Activated T-cell treated with anti-CD3 and anti-CD28 coated beads, Interleukin-2, amount 50 U/mL, for 72 hours (primary cell): ENCODE measurements at places on chromosomes 11 and 22.
A peak's percentile ranks its signal among the peaks of the same experiment; 100 is the strongest.

DNA sequence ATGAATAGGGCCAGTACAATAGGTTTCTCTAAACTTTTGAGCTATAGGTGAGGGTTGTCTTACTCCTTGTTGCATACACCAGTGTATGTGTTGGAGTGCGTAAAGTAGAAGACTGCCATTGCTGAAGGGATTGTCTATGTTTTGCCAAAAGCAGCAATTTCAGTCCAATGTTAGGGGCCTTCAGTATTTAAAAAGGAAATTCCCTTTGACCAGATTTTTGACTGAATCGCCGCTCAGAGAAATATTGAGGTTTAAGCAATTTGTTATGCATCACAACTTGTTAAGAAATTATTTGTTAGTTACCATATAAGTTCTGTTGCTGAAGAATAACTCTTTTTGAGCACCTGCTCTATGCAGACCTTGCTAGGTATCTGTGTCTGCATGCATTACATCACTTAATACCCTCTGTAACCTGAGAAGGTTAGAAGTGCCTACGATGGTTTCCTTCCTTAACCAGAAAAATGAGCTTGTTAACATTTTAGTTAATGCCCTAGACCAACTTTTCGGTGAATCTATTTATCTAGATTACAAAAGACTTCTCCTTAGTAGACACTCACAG lies 33.9 kb downstream of the MMP20 start:
- no peak for DNase-seq

DNA sequence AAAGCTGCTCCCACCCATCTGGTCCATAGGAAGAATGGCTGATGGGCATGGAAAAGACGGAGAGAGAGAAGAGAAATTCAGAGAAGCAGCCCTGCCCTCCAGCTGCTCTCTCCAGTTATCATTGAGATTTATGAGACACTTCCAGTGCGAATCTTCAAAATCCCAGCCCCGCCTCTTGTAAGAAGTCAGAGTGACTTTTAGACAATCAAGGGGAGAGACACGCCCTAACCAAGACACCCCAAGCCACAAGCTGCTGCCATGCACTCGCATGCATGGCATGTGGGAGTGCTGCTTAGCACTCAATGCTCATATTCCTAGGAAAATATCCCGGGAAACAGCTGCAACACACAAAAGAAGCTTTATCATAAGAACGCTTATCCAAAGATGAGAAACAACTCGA lies 110.6 kb upstream of the BID start:
- no peak for DNase-seq

DNA sequence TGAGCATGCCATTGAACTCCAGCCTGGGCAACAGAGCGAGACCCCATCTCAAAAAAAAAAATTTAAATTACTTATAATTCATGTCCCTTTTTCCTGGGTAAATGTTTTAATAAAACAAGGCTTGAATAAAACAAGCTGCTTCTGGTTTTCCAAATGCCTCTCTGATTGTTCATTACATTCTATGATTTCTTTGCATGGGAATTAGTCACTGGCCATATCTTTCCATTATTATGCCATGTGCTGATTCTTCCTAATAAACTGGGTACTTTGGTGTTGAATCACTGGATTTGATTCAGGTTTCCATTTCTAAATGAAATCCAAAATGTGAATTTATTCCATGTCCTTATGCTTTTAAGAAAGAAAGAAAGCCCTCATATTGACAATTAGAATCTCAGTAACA lies 42.6 kb downstream of the ZNF215 start:
- no peak for DNase-seq

DNA sequence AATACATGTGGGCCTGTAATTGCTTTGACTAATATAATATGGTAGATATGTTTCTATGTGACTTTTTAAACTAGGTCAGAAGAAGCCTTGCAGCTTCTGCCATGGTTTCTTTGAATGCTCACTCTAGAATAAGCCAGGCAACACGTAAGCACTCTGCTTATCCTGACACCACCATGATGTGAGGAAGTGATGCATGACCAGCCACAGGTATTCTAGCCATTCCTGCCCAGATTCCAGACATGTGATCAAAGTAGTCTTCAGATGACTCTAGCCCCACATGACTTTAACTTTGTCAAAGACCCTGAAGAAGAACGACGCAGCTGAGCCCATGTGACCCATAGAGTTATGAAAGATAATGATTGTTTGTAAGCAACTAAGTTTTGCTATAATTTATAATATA lies 276.1 kb upstream of the NCAM1 start:
- no peak for DNase-seq

- no peak for DNase-seq
Measured at GRCh38 chr11:45485070-45485707, 180.2 kb downstream of the CHST1 start.

DNA sequence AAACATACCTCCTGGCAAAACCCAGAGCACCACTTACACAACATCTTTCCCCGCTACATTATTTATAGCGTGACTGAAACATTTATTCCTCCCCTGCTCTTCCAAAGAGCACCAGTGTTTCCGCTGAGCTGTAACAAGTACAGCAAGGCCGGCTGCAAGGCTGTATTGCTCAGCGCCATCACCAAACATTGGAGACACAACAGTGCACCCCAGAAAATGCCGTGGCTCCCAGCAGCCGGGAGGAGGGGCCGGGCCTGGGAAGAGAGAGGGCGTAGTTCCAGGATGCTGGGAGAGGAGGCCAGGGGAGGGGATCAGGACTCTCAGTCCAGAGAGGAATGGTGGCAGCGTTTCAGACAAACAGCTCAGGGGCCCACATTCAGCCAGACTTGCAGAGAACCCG lies 133.2 kb downstream of the DSCAML1 start:
- no peak for DNase-seq

DNA sequence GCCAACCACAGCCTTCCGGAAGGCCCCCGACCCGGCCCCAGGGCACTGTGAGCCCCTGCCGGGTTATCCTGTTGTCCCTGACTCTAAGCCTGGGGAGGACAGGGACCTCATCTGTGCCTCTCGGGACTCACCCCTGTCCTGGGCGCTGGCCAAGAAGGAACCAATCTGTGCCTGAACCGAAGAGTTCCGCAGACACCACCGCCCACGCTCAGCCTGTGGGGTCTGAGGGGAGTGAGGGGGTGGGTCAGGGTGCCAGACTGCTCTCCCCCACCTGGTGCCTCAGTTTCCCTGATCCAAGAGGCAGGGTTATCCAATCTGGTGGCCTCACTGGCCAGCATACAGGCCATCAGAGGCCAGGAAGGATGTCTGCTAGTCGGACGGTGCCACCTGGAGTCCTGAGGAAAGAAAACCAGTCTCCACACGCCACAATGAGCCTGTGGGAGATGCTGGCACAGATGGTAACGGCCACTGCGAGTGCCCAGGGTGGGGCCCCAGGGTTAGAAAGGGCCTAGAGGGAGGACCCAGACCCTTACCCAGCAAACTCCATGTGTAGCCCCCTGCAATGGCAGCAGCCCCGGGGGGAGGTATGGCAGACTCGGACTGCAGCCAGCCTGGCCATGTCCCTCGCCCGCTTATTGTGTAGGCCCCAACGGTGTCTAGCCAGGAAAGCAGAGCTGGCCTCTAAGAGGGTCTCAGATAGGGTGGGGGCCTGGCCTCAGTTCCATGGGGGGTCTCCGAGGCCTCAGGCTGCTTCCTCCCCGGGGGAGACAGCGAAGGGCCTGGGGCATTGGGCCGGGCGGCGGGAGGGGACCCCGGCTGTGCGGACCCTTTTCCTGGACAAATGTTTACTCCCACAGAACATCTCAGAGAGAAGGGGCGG lies 827 bp upstream of the TNNT3 start:
- no peak for DNase-seq

DNA sequence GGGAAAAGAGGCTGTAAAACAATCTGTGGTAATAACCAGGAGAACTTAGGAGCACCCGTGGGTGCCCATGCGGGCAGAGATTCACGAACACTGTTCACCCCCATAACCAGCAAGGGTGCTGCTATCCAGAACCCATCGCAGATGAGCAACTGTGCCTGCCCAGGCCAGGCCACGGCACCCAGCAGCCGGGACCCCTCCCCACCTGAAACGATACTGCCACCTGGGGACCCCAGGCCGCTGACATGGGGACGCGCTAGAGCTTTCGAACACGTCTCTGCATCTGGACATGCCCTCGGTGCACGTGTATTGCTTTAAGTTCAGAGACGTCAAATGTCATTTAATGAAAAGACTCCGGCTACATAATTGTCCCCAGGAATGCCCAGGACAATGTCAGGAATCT lies 14.3 kb upstream of the MUC2 start:
- DNase-seq = no peak

DNA sequence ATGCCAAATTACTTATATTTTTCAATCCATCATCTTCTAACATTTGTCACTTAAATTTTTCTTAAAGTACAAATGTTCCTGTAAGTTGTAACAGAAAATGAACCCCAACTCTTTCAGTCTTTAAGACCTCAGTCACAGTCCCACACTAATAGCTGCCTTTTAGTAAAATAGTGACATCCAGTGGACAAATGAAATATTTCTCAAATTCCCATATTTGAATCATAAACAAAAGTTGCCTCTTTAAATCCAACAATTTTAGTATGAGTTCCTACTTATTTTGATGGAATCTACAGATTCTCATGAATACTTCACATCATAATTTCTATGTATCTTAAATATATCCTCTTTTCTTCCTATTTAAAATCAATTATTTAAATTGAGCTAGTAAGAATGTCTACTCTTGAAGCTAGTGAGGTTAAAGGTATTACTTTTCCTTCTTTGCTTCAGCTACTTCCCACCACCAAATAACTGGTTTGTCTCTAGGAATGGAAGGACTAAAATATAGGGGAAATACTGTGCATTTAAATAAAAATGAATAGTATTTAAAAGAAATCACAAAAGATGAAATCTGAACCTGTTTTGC lies 9.2 kb downstream of the LIN7C start:
- no peak for DNase-seq

DNA sequence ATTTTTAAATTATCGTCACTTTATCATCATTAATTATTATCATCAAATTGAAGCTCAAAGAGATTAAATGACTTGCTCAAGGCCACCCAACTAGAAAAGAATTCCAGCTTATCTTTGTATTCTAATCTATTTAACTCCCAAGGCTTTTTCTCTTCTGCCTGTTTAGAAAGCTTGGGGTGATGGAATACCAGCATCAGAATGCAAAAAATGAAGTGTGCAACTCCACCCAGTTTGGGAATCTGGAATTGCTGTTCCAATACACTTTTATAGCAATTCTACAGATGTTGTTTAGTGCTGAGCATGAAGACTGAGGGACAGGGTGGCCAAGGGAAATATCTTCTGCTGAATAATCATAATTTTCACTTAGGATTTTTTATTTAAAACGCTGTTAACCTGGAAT lies 97.2 kb upstream of the FIBIN start:
- no peak for DNase-seq

DNA sequence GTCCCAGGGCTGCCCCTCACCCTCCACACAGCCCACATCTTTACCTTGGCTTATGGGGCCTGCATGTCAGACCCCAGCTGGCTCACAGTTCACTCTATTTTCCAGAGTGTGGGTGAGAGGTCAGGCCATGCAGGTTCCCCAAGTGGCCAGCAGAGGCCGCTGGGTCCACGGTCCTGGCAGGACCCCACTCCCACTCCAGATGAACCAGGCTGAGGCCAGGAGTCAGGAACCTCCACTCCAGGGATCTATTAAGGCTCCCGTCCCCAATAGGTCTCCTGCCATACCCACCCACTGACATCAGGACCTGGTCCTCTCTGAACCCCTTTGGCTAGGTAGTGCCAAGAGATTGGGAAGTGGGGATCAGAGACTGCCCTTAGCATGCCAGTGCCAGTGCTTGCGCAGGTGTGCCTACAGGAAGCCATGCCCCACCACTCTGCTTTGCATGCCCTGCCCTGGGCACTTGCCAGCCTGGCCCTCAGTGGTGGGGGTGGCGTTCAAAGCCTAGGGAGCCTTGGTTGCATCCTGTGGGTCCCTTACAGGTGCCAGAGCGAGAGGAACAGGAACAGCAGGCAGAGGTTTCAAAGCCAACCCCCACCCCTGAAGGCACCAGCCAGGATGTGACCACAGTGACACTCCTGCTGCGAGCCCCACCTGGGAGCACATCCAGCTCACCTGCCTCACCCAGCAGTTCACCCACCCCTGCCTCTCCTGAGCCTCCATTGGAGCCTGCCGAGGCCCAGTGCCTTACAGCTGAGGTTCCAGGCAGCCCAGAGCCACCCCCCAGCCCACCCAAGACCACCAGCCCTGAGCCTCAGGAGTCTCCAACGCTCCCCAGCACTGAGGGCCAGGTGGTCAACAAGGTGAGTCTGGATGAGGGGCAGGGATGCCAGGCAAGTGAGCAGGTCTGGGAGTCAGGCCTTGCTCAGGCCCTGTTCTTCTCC lies 8.3 kb downstream of the SMTN start:
- DNase-seq = peak; percentile 43

GRCh38 chr11:57353446-57353845 lies 15.3 kb downstream of the P2RX3 start:
- no peak for DNase-seq

DNA sequence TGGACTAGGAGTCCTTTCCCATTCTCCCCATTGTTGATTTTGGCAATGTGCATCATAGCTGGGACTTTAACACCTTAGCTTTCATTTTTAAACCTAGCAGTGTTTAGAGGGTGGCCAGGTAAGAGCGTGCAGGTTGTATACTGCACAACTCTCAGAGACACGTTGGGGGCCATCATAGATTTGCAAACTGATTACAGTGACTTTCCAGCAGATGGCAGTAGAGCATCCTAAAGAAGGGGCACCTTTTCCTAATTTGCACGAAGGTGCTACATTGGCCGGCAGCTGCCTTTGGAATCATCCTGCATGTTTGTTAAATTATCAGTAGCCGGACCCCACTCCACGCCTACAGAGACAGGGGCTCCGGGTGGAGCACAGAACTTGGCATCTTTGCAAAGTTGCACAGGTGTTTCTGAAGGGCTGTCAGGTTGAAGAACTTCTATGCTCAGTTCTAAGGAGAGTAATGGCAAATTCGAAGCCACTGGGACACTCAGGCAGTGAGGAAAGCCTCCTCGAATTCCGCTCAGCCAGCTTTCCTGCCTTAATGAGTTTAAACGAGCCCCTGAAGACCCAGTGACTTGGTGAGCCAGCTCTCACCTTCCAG lies 7.7 kb downstream of the LHFPL7 start:
- peak; percentile 41 for DNase-seq

DNA sequence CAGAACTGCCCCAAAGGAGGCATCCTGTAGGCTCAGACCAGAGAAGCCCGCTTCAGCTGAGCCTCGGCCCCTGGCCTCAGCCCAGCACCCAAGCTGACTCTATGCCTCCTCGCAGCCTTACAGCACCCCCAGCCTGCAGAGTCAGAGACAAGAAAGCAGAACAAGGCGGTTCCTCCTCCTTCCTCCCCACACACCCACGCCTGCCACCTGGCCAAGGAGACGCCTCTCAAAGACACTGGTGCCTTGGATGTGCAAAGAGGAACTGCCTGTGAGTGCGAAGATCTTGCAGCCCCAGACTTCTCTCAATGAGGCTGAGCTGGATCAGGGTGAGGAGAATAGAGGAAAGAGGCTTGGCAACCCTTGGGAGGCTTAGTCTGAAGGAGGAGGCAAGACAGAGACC lies 60.2 kb downstream of the PDE2A start:
- no peak for DNase-seq

DNA sequence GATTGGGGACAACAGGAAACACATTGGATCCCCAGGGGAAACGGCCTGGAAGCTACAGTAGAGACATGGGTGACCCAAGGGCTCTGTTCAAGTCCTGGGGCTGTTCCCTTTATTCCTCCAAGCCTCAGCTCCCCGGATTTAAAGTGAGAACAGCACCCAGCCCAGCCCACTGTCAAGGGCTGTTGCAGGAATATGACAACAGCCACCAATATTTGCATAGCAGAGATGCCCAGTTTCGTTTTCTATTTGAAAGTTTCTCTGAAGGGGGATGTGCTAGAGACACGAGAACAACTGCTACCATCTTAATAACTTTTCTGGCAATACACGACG lies 81.1 kb upstream of the WNT7B start:
- peak; percentile 35 for DNase-seq

- DNase-seq = no peak
Measured at GRCh38 chr11:125062218-125062930, 731 bp upstream of the SLC37A2 start.
